ENCODE measurements at places on chromosomes 6 and 20. TPM values are rescaled to one million over a fixed set of nuclear protein-coding genes. Genes with fewer than 3 reads are reported as not detected.

DNA sequence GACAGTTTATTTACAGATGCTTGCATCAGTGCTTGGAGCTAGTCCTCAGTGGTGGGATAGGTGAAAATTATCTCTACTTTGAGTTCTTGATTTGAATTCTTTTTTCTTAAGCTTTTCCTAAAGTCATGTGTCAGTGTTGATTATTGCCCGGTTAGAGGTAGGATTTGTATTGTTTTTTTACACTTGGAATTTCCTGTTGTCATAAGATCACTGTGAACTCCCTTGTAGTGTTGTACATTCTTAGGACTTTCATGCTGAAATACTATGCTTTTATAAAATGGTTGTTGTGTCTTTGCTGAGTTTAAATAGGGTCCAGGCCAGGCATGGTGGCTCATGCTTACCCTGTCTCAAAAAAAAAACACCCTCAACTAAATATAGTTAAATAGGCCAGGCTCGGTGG is 20.3 kb downstream of the ASXL1 start:
- no peak overlapping the region for H3K27ac ChIP-seq
- H3K4me3 ChIP-seq, result no peak overlapping the region
- peaks cover under 1% of the 10 kb centered on the region for H3K4me1 ChIP-seq
- no peaks in the 10 kb centered on the region for H3K27me3 ChIP-seq
- H3K36me3 ChIP-seq, result peaks cover 13% of the 10 kb centered on the region

Gene TFAP2D
- not detected for total RNA-seq

GRCh38 chr20:17661121-17661744 is 20.8 kb downstream of the RRBP1 start:
- H3K4me1 ChIP-seq, result peaks cover 40% of the 10 kb centered on the region
- H3K27me3 ChIP-seq, result no peaks in the 10 kb centered on the region
- peak overlapping the region; percentile 23 for H3K27ac ChIP-seq
- no peak overlapping the region for H3K4me3 ChIP-seq
- H3K36me3 ChIP-seq, result peaks cover 50% of the 10 kb centered on the region

Gene LPA
- 0.31 TPM for total RNA-seq

Gene BPIFA3
- total RNA-seq, result not detected

DNA sequence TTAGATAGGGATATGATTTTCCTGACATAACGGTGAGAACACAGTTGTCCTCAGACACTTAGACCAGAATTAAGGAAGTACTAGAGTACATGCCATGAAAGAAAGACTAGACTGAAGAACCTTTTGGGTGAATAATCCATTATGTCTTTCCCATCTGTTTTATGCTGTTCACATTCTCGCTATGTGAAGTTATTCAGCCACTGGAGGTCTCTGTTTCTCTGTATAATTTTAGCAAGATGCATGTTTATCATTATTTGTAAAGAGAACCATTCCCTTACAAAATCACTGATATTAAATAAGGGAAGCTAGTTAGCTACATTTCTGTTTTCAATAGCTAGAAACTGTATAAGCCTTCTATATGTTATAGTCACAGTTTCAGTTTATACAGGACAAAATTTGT is 391.9 kb downstream of the CD109 start:
- H3K27ac ChIP-seq, result no peak overlapping the region
- DNase-seq, result no peak
- no peaks in the 10 kb centered on the region for H3K4me1 ChIP-seq
- H3K27me3 ChIP-seq, result peaks cover 16% of the 10 kb centered on the region

- DNase-seq, result no peak
- no peak overlapping the region for H3K4me3 ChIP-seq
- no peak overlapping the region for H3K27ac ChIP-seq
- H3K36me3 ChIP-seq, result no peaks in the 10 kb centered on the region
- H3K27me3 ChIP-seq, result peaks cover 19% of the 10 kb centered on the region
- H3K4me1 ChIP-seq, result peaks cover 14% of the 10 kb centered on the region
Observed at GRCh38 chr20:45303586-45304463, 2.8 kb upstream of the RBPJL start.

DNA sequence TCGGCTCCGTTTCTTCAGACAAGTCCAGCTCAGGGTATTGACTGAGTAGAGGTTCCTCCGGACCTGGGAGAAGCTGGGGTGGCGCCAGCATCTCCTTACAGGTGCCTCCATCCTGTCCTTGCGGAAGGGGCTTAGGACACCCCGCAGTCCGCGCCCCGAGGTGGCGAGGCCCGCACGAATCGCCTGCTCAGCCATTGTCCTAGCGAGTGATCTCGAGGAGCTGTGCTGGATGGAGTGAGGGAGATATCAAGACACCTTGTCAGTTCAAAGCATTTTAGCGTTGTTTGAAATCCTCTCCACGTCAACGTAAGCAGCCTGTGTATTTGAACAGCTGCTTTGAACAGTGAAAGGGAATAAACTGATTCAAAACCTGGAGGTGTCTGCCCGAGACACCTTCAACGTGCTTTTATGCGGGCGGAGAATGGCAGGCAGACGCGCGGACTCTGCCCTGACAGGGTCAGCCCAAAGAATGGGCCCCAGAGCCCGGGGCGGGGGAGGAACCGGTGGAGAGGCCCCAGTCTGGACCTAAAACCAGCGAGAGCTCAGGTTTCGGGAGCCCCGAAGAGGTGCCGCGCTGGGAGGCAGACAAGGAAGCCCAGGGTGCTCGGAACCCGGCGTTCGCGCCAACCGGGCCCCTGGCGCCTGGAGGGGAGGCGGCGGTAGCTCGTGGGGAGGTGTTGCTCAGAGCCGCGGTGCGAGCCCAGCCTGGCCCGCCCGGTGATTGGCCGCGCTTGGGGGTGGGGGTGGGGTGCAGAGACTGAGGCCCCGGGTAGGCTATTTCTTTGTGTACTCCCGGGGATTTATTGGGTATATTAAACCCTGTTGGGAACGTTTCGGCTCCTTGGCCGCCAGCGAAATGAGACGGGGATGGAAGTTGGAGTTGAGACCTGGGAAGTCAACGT is 3.1 kb upstream of the POU3F2 start:
- H3K27me3 ChIP-seq, result peaks cover 93% of the 10 kb centered on the region
- H3K27ac ChIP-seq, result no peak overlapping the region
- H3K4me3 ChIP-seq, result peak overlapping the region; percentile 84
- H3K4me1 ChIP-seq, result peaks cover 29% of the 10 kb centered on the region

DNA sequence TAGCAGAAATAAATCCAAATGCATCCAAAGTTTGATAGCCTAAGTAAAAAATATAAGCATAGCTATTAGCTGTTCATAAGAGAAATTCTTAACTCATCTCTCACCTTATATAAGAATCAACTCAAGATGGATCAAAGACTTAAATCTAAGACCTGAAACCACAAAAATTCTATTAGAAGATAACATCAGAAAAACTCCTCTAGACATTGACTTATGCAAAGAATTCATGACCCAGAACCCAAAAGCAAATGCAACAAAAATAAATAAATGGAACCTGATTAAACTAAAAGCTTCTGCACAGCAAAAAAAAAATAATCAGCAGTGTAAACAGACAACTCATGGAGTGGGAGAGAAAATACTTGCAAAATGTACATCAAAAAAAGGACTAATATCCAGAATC is 184.3 kb downstream of the TFAP2A start:
- no peaks in the 10 kb centered on the region for H3K4me1 ChIP-seq
- no peaks in the 10 kb centered on the region for H3K36me3 ChIP-seq
- H3K27me3 ChIP-seq, result no peaks in the 10 kb centered on the region
- H3K4me3 ChIP-seq, result no peak overlapping the region

Gene C6orf132
- 22.9 TPM for total RNA-seq

GRCh38 chr6:105001906-105002305 is 45.0 kb downstream of the LIN28B start:
- no peaks in the 10 kb centered on the region for H3K4me1 ChIP-seq
- no peak for DNase-seq
- no peaks in the 10 kb centered on the region for H3K27me3 ChIP-seq
- peak overlapping the region; percentile 11 for H3K4me3 ChIP-seq

- no peak overlapping the region for H3K4me3 ChIP-seq
- H3K4me1 ChIP-seq, result no peaks in the 10 kb centered on the region
- peaks cover 10% of the 10 kb centered on the region for H3K36me3 ChIP-seq
- H3K27ac ChIP-seq, result no peak overlapping the region
- H3K27me3 ChIP-seq, result no peaks in the 10 kb centered on the region
Observed at GRCh38 chr6:145863988-145864616, 49.5 kb upstream of the FBXO30 start.

- H3K27ac ChIP-seq, result no peak overlapping the region
- H3K4me3 ChIP-seq, result no peak overlapping the region
- no peaks in the 10 kb centered on the region for H3K27me3 ChIP-seq
- H3K36me3 ChIP-seq, result no peaks in the 10 kb centered on the region
- no peak for DNase-seq
Observed at GRCh38 chr6:74765486-74765885, 440.4 kb downstream of the COL12A1 start.

DNA sequence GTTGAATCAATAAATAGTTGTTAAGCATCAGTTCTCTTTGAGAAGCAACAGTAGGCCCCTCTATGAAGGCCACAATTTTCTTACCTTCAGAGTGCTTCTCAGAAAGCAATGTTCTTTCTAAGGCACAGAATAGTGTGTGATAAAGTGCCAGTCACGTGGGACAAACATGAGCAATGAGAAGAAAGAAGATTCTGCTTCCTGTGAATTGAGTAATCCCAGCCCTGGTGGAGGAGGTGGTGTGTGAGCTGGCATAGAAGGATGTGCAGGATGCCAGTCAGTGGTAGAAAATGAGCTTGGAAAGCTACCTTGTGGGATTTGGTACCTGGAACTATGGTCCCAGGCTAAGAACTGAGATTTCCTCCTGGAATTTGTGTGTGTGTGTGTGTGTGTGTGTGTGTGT is 21.7 kb downstream of the KIZ start:
- no peaks in the 10 kb centered on the region for H3K36me3 ChIP-seq
- no peaks in the 10 kb centered on the region for H3K27me3 ChIP-seq
- H3K4me3 ChIP-seq, result no peak overlapping the region

DNA sequence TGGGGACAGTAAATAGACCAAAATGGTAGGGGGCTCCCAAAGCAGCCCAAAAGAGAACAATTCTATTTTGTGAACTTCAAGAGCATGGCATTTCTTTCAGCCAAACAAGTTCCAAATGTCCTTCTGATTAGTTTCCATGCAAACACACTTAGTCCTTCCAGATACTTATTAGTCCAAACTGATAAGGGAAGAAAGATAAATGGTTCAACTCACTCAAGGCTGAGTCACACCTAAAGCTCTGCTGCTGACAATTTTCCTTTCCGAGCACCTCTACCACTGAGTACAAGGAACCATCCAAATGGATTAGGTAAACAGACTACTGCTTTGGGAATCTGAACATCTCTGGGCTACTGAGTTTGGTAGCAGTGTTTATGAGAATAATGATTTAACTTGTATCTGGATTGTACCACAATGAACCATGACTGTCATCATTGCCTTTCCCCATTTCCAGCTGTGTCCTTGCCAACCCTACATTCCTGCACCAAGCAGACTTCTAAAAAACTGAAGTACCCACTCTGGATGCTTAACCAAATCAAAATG is 71.2 kb downstream of the TNFRSF21 start:
- H3K27ac ChIP-seq, result no peak overlapping the region
- peaks cover 35% of the 10 kb centered on the region for H3K36me3 ChIP-seq
- H3K4me1 ChIP-seq, result peaks cover 24% of the 10 kb centered on the region
